ENCODE measurements at places on chromosomes 3 and 15.

DNA sequence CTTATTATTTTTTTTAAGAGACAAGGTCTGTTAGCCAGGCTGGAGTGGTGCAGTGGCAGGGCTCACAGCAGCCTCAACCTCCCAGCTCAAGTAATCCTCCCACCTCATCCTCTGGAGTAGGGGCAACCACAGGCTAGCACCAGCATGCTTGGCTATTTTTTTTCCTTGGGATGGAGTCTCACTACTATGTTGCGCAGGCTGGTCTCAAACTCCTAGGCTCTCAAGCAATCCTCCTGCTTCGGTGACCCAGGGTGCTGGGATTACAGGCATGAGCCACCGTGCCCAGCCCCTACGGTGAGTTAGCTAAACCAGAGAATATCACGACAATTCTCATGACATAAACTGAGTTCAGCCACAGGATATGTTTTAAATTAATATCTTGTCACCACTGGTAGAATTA, 2.0 kb downstream of the DCUN1D1 start:
- no peak for DNase-seq

GRCh38 chr15:89665449-89666181, 10.3 kb upstream of the KIF7 start:
- no peak for DNase-seq

- no peak for DNase-seq
These were observed 54.7 kb upstream of the XCR1 start for GRCh38 chr3:46082021-46082420.

DNA sequence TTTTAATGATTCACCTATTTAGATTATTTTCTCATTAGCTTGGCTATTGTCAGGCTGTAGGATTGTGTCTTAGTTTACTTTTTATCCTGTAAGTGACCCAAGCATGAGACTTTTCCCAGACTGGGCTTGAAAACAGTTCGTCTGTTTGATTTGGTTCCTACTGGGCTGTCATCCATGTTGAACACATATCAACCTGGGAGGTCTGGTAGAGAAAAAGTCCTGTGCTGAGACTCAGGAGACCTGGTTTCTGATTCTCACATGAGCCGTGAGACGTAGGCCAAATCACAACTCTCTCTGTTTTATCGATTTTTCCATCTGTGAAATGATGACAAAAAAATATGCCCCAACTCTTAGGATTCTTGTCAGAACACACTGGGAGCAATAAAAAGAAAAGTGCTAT, 98.8 kb upstream of the GALNT15 start:
- no peak for DNase-seq

DNA sequence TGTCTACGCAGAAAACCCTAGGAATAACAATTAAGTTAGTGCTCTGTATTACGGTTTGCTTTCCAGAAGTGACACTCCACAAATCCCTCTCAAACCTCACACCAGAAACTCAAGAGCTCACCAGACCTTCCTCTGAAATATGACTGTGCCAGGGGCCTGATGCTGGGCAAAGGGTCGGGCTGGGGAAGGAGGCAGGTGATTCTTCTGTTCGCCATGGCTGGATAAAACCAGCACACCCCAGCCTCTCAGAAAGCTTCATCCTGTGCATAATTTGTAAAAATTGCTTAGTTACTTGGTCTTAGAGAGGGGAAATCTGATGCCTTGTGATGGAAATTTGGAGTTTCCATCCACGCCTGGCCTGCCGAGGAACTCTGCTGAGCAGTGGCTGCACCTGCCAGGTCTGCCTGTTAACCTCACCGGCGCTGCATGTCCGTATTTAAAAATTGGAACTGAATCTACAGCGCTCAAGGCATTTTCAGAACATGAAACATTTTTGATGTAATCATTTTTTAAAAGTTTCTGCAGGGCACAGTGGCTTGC, 22.7 kb upstream of the ATP1B3 start:
- DNase-seq, result no peak

Measured in CD4-positive, alpha-beta memory T cell (primary cell).